Hepatocyte (in vitro differentiated cells): ENCODE measurements at places on chromosomes 1 and 21. TPM values are rescaled to one million over a fixed set of nuclear protein-coding genes. Genes with fewer than 3 reads are reported as not detected.

DNA sequence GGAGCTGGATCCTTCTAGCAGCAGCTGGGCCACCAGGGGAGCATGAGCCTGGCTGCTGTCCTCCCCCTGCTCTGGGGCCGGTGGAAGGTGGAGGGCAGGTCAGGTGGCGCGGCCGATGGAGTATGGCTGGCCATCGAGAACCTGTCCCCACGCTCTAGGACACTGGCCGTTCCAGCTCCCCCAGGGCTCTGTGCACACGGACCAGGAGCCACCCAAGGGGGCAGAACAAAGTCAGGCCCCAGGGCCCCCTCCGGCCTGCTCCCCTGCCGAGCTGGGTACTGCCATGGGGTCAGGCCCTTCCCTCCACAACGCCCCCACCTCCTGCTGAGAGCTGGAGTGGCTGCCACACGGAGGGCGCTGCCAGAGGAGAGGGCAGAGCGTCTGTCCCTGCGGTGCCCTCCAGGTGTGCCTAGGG, 4.5 kb upstream of the PLCH2 start:
- no peak for DNase-seq

The GPN2 gene
- 12.6 and 15.8 TPM in 2 replicates for total RNA-seq

The GSTM1 gene
- total RNA-seq, result 19.9 and 21.1 TPM in 2 replicates

GRCh38 chr1:85578321-85579295, 2.0 kb upstream of the CCN1 start:
- peak; percentile 52 for DNase-seq

GRCh38 chr21:38824124-38824822, 18.5 kb downstream of the ETS2 start:
- no peak for DNase-seq

DNA sequence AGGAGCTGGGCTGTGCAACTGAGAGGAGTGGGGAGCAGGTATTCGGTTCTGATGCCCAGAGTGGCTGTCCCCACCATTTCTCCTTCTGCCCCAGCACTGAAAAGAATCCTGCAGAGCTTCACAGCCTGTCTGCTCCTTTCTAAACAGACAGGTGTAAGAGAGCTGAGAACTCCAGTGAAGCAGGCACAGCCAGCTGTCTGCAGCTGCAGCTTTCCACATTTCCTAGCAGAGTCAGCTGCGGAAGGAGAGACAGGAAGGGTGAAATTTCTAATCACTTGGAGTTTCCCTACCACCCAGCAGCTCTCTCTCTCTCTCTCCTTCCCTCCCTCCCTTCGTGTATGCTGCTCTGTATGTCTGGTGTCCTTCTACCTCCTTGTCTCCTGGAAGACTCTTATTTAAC, 40.5 kb upstream of the GJB5 start:
- no peak for DNase-seq

DNA sequence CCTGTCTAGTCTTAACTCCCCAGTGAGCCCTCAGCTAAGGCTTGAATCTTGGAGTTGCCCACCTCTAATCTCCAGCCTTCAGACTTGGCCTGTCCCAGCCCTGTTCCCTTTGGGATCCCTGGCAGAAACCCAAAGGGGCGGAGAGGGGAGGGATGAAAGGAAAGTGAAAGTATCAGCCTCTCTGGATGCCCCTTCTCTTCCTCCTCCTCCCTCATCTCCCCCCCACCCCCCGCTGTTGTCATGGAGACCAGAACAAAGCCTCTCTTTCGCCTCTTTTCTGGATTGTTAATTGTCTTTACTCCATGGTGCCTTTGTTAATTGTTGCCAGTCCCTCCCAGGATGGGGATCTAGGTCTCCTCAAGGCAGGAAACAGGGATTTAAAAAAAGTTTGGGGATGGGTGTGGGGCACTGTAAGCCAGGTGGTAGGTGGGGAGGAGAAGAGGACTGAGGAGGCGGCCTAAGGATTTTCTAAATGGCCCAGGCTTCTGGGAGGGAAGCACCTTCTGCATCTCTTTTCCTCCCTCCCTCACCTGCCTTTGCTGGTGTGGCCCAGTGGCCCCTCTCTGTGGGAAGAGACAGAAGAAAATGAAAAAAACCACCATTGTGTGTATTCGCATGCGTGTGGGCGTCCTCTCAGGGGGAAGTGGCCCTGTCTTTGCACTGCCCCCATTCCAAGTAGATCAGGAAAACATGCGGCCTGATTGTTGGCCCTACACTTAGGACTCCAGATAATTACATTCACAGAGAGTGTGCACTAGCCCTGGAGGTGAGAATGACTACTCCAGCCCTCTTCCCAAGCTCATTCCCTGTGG, 7.5 kb upstream of the SOX13 start:
- no peak for DNase-seq

- no peak for DNase-seq
These were observed 29.4 kb downstream of the KAZN start for GRCh38 chr1:14627608-14628489.

- no peak for DNase-seq
These were observed 158.7 kb downstream of the PEX14 start for GRCh38 chr1:10633416-10633815.

The LCE1D gene
- not detected in 2 replicates for total RNA-seq

DNA sequence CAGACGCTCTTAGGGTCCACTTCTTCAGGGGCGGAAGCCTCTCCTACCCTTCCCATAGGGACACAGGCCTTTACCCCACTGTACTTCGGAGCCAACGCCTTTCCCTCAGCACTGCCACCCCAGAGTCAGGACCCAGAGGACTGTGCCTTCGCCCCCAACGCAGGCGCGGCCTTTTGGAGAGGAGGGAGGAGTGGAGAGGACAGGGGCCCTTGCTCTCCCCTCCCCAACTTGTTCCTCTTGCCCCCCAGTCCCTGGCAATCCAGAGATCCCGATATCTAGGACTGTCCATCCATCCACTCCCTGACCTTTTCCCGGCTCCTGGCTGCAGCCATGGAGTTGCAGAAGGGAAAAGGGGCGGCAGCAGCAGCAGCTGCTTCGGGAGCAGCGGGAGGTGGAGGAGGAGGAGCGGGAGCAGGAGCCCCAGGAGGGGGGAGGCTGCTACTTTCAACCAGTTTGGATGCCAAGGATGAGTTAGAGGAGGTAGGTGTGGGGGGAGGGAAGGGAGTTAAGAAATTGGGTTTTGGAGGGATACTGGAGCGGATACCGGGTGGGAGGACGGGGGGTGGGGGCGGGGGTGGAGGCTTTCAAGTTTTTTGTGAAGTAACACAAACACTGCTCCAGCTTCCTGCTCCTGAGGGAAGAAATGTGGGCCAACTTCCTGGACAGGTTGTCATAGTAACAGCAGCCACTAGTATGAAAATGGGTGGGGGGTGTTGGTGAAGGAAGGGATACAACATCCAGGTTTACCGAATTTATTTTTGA, 636 bp downstream of the INTS3 start:
- peak; percentile 66 for DNase-seq

The OR6N1 gene
- not detected in 2 replicates for total RNA-seq

The C4BPA gene
- total RNA-seq, result 17.2 and 23.5 TPM in 2 replicates
